ENCODE measurements at places on chromosomes 1 and 21.

DNA sequence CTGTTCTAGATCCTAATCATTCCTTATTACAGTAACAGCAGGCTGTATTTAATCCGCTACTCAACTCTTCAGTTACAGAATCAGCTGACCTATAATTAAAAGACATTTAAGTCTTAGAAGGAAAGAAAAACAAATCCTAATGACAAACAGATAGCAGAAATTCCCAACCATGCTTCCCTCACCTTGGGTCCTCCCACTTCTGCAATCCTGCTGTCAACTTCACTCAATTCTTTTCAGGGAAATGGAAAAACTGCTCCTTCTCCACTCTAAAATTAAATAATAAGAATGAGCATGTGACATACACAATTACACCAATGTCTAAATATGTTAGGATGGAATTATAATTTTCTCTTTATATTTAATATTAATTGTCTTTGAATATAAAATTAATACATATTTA, 182.6 kb upstream of the LYPLAL1 start:
- no peak for DNase-seq

- DNase-seq: no peak
Measured at GRCh38 chr1:31575369-31576140, 760 bp upstream of the TINAGL1 start.

DNA sequence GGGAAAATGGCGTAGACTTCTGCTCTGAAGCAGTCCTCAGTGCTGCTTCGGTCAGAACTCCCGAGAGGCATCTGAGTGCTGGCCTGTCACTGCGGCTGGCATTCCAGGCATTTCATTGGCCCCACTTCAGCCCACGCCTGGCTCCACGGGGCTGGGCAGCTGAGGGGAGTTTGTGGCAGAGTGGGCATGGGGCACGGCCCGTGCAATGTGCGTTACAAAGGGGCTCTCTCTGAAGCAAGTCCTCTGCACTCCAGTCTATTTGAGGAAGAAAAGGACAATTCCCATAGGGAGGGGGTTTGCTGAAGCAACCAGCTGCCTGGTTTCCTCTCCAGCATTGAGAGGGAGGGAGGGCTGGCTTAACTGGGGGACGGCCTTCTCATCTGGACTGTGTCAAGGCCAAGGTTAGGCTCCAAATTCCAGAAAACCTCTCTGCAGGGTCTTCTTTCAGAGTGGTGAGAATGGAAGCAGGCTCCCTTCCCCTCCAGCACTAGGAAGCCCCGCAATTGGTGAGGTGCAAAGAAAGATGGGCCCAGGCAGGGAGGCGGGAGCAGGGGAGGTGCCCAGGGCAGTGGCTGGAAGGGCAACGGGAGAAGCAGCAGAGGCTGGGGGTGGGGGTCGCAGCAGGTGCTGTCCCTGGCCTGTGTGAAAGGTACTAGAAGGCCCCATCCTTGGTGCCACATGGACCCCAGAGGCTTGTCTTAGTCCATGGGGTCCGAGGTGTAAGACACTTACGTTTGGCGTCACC, 21.1 kb upstream of the GPR157 start:
- no peak for DNase-seq

- DNase-seq: no peak
Measured at GRCh38 chr1:227913764-227914721, 33.7 kb downstream of the WNT9A start.

GRCh38 chr1:31593770-31594632, 17.7 kb downstream of the TINAGL1 start:
- peak; percentile 79 for DNase-seq

GRCh38 chr1:38657207-38657840, 202.2 kb downstream of the RRAGC start:
- no peak for DNase-seq

DNA sequence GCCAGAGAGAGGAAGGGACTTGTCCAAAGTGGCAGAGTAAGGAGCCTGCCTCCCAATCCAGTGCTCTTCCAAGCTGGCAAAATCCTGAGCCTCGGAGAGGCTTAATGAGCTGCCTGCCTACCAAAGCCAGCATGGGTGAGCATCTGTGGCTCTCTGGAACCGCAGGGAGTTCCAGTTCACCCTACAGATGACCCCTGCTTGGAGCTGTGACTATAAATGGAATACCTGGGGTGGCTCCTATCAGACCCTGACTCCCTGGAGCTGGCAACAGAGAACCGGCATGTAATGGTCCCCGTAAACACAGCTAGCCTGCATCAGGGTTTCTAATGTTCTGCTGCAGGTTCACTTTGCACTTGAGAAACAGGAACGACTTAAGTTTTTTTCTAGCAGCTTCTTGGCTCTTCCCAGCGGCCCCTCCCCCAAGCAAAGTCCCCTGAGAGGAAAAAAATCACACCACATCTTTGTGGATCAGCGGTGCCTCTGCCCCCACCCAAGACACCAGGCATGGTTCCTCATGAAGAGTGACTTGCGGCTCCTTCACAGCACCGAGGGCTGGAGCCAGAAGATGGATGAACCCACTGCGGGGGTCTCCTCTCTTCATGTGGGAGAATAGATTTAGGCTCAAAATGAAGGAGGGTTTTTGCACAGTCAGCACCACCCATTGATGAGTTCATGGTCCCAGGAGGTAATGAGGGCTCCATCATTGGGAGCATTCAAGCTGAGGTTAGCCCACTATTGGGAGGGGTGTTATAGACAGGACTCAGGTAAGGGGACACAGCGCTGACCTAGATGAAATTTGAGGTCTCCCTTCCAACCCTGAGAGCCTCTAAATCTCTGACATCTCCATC, 79.0 kb downstream of the SYT2 start:
- DNase-seq: no peak

GRCh38 chr1:53038566-53038965, 23.4 kb upstream of the PODN start:
- no peak for DNase-seq

- no peak for DNase-seq
Measured at GRCh38 chr1:36309397-36309796, 3.2 kb downstream of the SH3D21 start.

- no peak for DNase-seq
Measured at GRCh38 chr1:172760121-172760520, 101.2 kb downstream of the FASLG start.

DNA sequence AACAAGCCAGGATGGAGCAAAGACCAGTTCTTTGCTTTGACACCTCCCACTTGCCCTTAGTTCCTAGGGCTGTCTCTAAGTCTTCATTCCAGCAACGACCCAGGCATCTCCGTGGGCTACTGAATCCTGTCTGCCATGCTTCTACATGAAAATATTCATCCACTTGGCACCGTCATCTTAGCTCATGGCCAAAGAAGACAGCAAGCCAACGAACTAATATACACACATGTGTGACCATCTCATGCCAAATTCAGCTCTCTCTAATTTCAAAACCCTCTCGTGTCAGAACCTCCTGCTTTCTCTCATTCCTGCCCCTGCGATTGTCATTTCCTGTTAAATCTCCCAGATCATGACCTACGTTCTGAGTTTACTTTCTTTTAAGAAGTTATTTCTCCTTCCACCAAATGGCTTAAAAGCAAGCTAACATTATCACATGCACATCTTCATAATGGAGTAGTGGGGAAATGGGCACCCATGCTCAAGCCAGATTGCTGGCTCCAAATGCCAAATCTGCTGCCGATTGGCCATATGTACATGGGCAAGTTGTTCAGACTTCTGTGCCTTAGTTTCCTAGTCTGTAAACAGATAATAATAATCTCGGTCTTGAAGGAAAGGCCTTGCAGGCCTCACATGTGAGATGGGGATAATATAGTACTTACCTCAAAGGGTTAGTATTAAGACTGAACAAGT, 373.4 kb downstream of the USH2A start:
- no peak for DNase-seq

DNA sequence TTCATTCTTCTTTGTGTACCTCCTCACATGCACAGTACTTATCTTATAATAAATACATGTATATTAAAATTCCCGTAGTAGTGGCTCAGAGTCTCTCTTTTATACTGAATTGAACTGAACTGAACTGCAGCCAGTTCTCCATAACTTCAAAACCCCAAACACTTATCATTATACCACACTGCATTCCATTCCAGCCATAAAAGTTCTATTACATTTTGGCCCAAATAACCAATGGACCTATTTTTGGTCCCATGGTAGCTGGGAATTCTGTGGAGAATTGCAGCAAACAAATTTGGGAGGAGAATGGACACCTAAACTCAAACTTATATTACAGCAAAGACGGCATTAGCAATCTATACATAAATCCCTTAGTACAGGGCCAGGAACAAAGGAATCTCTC, 86.6 kb upstream of the C1orf87 start:
- no peak for DNase-seq

GRCh38 chr1:247118946-247119446, 14.8 kb upstream of the ZNF669 start:
- DNase-seq: peak; percentile 56

DNA sequence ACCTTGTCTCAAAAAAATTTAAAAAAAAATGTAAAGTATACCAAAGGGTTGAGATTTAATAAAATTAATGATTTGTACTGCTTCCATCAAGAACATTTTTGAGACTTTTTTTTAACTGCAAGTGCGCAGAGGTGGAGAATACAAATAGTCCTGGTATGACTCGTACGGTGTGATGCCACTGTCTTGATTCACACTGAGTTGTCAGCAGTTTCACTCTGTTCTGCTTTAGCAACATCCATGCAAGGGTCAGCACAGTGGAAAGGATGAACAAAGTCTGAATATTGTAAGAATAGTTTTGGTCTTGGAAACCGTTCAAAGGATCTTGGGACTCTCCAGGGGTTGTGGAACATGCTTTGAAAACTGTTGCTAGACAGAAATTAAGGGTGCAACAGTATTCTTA, 40.2 kb downstream of the EXO1 start:
- no peak for DNase-seq

DNA sequence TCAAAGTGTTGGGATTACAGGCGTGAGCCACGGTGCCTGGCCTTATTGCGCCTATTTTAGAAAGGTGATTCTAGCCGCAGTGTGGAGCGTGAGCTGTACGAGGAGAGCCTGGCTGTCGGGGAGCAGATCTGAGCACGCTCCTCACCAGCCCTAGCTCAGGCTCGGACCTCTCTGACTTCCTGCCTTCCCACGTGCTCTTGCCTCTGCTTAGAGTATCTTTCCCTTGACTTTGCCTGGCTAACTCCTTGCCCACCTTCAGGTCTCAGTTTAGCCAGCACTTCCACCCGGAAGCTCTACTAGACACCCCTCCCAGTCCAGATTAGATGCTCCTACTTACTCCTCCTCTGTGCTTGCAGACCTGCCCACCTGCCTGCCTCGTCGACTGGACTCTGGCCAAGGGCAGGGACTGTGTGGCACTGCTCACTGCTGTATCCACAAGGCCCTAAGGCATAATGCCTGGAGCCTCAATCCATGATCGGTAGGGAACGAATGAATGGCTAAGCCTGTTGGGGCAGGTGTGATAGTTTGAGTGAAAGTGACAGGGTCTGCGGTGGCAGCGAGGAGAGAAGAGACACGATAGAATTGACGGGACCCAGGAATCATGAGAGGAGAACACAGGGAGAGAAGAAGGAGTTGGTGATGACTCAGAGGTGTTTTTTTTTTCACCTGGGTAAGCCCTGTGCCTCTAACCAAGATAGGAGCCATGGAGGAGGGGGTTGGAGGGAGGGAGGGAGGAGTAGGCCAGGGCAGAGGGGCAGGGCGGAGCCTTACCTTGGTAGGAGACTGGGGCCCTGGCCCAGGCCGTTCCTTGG, 28.1 kb upstream of the WASF2 start:
- no peak for DNase-seq

GRCh38 chr1:25113086-25113485, 119.2 kb downstream of the SYF2 start:
- DNase-seq: no peak

DNA sequence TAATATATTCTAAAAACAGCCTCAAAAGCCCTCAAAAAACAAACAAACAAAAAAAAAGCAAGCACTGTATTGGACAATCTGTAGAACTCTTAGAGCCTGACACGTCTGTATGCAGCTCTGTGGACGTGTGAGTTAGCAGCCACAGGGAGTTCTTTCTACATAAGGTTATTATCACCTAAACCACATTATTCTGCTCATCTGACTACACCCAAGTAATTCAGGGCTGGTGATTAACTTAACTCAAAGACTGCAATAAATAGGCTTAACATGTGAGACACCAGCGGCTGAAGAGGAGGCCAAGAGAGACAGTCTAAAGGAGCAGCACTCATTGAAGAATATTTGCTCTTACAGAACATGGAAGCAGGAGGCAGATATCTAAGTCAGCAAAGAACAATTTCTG, 316.0 kb downstream of the VAV3 start:
- no peak for DNase-seq

- DNase-seq: no peak
Measured at GRCh38 chr1:165527251-165528007, 16.4 kb upstream of the LRRC52 start.

- no peak for DNase-seq
Measured at GRCh38 chr1:33725037-33725436, 138.8 kb upstream of the HMGB4 start.

DNA sequence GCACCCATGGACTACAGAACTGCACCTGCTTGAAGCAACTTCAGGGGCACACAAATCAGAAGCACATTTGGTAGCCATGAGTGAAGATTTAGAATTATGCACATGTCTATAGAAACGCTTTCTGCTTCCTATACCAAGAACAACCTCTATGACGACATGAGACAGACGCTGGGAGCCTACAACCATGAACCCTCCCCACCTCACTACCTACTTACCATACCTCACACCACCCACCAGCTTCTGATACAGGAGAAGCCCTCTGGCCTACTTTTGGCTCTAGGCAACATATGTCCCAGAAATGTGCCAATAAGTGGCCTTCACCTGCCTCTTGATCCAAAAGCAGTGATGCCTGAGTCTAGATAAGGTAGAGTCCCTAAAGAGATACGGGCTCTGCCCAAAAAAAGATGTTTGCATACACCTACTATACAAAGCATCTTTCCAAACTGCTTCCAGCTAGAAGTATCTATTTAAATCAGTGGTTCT, 58.5 kb downstream of the SLC45A1 start:
- DNase-seq: no peak

- DNase-seq: no peak
Measured at GRCh38 chr1:162218975-162219374, 149.5 kb downstream of the NOS1AP start.

GRCh38 chr1:76481672-76482071, 385.6 kb upstream of the ST6GALNAC5 start:
- no peak for DNase-seq

DNA sequence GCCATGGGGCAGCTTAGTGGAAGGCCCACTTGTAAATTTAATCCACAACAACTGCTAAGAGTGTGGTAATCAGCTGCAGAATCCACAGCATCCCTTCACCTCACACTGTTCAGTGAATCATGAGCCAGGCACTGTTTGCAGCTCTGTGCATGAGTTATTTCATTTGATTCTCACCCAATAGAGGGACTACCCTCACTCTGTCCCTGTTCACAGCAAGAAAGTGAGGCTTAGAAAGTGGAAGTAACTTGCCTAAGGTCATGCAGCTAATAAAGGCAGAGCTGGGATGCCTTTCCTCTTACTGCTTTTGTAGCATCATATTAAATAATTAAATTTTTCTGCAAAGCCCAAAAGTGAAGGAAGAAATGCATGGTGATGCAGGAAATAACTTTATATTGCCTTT, 346.5 kb upstream of the PLD5 start:
- DNase-seq: no peak

GRCh38 chr21:46181436-46181835, 2.8 kb downstream of the SPATC1L start:
- DNase-seq: no peak

GRCh38 chr1:90501281-90501680, 215.8 kb downstream of the BARHL2 start:
- no peak for DNase-seq
